ENCODE measurements at places on chromosomes 4 and X. TPM values are rescaled to one million over a fixed set of nuclear protein-coding genes. Genes with fewer than 3 reads are reported as not detected.

The SMIM10 gene
- 0.32 TPM for total RNA-seq

The MSANTD1 gene
- total RNA-seq, result 0.46 TPM

The SOWAHB gene
- total RNA-seq, result not detected

The GAGE12H gene
- total RNA-seq, result not detected
